Smooth muscle cell of trachea (primary cell): ENCODE measurements at places on chromosomes 4 and X. TPM values are rescaled to one million over a fixed set of nuclear protein-coding genes. Genes with fewer than 3 reads are reported as not detected.

HTN3 gene
- total RNA-seq, result not detected in 2 replicates

ASB11 gene
- not detected in 2 replicates for total RNA-seq

DRD5 gene
- not detected in 2 replicates for total RNA-seq

EOLA1 gene
- 16.2 and 20.9 TPM in 2 replicates for total RNA-seq

DUX4 gene
- not detected in 2 replicates for total RNA-seq

SULT1B1 gene
- under 0.01 and 0.15 TPM in 2 replicates for total RNA-seq

RAB33A gene
- 1.3 and 3.8 TPM in 2 replicates for total RNA-seq
